ENCODE measurements at places on chromosomes 13 and 19. TPM values are rescaled to one million over a fixed set of nuclear protein-coding genes. Genes with fewer than 3 reads are reported as not detected.
A peak's percentile ranks its signal among the peaks of the same experiment; 100 is the strongest.

- DNase-seq, result no peak
Measured at GRCh38 chr13:44932850-44933251, 56.4 kb downstream of the NUFIP1 start.

- DNase-seq, result no peak
Measured at GRCh38 chr19:10278935-10279334, 7.8 kb upstream of the ICAM4 start.

Gene DPF1
- 7.2 TPM for total RNA-seq

DNA sequence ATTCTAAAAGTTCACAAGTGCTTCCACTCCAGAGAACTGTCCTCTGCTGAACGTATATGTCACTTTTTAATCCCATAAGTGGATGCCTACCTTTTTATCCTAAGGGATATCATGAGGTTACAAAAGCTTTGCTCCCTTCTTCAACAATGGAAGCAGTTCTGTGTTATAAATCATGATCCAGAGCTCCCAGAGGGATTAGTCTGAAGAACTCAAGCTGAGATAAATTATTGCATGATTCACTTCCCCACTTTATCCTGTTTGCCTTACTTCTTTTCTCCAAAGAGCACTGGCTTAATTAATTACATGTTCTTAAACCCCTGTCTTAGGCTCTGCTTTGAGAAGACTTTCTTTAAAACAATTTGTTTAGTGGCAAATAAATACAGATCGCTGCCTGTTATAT is 246.7 kb downstream of the PCDH17 start:
- no peak for DNase-seq

GRCh38 chr13:43484432-43485225 is 302.1 kb downstream of the ENOX1 start:
- no peak for DNase-seq

DNA sequence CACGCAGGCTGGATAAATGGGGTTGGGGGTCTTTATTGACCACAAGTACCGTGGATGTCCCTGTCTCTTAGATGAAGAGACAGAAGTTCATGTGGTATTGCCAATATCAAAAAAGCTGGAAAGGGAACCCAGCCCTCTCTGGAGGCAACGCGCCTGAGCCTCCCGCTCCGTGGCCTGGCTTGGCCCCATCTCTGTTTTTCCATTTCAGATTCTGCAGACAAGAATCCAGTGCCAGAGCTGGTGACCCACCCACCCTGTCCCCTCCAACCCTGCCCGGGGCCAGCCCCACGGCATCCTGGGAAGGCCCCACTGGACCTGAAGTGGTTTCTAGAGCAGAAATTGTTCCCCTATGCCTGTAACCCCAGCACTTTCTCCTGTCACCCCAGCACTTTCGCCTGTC is 57.7 kb downstream of the PTPRS start:
- no peak for DNase-seq

Gene ZNF90
- 1.7 TPM for total RNA-seq

- no peak for DNase-seq
Measured at GRCh38 chr19:20349206-20349605, 182.2 kb downstream of the ZNF486 start.

DNA sequence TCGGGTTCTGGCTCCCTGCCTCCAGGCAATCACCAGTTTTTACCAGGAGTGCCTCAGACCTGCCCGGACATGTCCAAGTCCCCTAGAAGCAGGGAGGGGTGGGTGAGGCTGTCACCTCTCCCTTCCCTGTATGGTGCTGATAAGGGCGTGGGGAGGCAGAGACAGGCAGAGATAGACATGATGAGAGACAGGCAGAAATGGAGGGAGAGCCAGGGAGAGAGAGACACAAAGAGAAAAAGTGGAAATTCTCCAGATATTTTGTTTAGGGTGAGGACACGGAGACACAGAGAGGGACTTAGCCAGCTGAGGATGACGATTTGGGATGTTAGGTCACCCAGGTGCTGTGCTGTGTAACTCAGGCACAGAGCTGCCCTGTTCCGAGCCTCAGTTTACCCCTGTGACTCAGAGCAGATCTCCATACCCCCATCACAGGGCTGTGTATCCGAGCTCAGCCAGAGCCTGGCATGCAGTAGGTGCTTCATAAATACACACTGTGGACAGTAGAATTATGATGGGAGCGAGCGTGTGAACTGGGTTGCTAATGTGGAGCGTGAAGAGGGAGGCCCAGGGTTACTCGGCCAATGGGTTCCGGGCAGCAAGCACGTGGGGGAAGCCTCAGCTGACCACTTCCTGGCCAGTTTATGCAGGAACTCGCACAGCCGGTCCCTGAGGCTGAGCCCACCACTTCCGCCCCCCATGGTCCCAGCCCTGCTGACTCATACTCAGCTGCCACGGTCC is 11.9 kb upstream of the GDF15 start:
- peak; percentile 100 for DNase-seq

GRCh38 chr19:2273356-2274184 is 8.4 kb downstream of the PEAK3 start:
- DNase-seq, result peak; percentile 64

GRCh38 chr13:21998279-21998990 is 327.6 kb downstream of the FGF9 start:
- no peak for DNase-seq

DNA sequence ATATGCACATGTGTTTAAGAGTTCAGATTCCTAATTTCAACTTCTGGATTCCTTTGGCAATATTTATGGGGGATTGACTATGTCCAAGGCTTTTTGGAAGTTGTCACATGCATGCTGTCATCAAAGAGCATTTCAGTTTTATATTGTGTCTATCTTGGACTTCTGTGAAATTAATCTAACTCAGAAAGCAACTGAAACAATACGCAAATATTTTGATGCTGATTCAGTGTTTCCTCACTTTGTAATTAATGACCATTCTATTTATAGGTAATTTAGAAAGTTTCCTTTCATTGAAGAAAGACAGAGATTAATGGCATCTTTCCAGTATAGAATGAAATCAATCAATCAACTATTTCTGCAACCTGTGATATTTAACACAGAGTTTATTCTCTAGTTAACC is 550.1 kb downstream of the PCDH9 start:
- no peak for DNase-seq

- DNase-seq, result no peak
Measured at GRCh38 chr19:38632476-38633213, 13.7 kb downstream of the EIF3K start.

Gene GJB2
- total RNA-seq, result not detected
